ENCODE measurements at places on chromosomes 1 and 21. TPM values are rescaled to one million over a fixed set of nuclear protein-coding genes. Genes with fewer than 3 reads are reported as not detected.

GRCh38 chr1:203328714-203329122 lies 22.2 kb downstream of the FMOD start:
- DNase-seq, result peak; percentile 44

The YRDC gene
- total RNA-seq, result 13.0 TPM

DNA sequence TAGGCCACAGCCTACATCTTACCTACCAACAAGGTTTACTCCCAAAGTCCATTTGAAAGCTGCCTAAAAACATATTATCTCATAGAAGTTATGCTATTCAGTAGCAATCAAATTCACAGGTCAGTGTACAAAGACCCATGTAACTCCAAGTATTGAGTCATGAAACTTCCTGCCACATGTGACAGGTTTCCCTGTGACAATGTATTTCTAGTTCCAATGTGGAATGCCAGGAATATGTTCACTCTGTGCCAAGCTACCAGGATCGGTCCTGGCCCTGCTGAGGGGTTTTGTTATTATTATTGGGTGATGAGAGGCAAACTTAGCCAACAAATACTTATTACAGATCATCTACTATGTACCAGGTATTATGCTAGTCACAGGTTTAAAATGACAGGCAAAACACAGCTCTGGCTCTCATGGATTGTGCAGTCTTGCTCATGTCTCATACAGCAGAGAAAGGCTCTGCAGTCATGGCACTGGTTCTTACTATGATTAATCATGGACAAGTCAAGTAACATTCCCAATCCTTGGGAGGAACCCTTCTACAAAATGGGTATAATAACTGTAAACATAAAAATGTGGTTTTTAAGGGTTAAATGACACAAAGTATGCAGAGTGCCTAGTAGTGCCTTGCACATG lies 22.5 kb downstream of the DPH5 start:
- DNase-seq, result peak; percentile 92

GRCh38 chr1:206035027-206035426 lies 11.3 kb upstream of the CTSE start:
- no peak for DNase-seq

DNA sequence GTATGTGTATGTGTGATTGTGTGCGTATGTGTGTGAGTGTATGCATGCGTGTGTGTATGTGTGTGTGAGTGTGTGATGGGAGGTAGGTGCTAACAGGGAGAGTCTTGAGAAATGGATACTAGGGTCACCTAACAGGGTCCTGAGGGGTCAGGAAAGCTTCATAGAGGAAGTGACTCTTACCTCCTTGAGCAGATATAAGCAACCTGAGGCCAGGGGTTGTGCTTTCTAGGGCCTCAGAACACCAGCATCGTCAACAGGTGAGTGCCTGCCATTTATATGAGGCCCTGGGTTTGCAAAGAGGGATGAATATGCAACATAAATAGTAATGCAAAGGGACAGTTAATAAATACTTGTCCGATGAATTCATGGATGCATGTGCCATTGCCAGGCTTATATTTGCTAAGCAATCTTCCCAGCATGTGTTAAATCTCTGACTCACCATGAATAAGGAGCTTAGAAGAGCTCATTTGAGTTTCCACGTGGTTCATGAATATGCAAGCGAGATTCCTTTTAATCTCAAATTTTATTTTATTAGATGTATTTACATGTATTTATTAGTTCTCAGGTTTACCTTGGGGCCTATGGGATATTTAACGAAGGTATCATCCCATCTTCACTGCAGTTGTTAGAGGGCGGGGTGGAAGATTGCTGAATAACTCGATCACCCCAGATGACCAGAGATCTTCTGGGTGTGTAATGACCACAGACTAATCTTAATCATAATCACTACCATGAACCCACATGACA lies 438.3 kb downstream of the CAMTA1 start:
- no peak for DNase-seq

The TCEANC2 gene
- 2.1 TPM for total RNA-seq

DNA sequence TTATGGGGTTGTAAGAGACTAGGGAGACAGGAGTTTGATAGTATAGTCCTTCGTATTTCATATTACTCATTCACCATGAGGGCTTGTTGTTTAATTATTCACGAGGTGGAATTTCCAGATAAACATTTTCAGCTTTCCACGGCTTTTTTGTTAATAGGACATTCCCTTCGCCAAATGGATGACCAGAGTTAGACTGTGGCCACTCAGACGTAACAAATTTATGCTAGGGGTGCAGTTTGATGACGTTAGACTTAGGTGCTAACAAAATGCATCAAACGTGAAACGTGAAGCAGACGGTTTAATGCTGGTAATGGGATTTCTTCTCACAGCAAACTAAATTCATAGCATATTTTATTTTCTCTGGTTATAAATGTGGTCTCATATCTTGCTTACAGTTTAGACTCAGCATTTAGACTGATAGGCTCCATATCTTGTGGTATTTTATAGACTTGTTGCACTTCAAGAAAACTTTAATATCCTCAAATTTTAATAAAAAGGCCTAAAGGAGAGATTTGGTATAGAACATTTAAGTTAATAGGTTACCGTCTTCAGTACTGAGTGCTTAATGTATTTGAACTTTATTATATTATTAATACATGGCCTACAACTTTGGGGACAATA lies 2.3 kb downstream of the DHX9 start:
- no peak for DNase-seq

GRCh38 chr1:119660253-119661083 lies 12.4 kb upstream of the ZNF697 start:
- no peak for DNase-seq

GRCh38 chr1:33725037-33725436 lies 138.8 kb upstream of the HMGB4 start:
- no peak for DNase-seq

- DNase-seq, result no peak
Measured at GRCh38 chr1:27356619-27357280, 10.0 kb downstream of the MAP3K6 start.

GRCh38 chr1:95282518-95282895 lies 48.5 kb downstream of the RWDD3 start:
- DNase-seq, result no peak

GRCh38 chr21:15495965-15496364 lies 233.8 kb upstream of the USP25 start:
- peak; percentile 24 for DNase-seq

DNA sequence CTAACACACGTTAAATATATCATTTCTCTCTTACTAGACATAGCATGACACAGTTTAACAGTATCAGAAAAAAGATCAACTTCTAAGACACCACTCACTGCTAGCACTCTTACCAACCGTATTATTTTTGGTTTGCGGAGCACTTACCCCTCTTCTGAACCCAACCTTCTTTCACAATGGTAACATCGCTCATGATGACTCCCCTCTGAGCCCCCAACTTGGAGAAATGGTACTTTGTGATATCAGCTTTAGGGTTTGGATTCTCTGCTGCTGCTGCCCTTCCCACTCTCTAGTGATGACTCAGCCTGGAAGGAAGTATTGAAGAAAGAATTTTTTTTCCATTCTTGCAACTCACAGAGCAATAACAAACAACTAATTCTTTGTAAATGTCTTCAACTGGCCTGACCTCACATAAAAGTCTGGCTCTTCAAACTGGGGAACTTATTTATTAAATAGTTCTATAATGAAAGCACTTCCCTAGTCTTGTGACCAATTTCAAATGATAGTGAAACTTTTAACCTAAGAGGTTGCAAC lies 7.0 kb downstream of the AKT3 start:
- peak; percentile 88 for DNase-seq

The CD53 gene
- not detected for total RNA-seq

GRCh38 chr1:221740993-221741702 lies 741 bp downstream of the DUSP10 start:
- DNase-seq, result no peak

The NR1I3 gene
- not detected for total RNA-seq

DNA sequence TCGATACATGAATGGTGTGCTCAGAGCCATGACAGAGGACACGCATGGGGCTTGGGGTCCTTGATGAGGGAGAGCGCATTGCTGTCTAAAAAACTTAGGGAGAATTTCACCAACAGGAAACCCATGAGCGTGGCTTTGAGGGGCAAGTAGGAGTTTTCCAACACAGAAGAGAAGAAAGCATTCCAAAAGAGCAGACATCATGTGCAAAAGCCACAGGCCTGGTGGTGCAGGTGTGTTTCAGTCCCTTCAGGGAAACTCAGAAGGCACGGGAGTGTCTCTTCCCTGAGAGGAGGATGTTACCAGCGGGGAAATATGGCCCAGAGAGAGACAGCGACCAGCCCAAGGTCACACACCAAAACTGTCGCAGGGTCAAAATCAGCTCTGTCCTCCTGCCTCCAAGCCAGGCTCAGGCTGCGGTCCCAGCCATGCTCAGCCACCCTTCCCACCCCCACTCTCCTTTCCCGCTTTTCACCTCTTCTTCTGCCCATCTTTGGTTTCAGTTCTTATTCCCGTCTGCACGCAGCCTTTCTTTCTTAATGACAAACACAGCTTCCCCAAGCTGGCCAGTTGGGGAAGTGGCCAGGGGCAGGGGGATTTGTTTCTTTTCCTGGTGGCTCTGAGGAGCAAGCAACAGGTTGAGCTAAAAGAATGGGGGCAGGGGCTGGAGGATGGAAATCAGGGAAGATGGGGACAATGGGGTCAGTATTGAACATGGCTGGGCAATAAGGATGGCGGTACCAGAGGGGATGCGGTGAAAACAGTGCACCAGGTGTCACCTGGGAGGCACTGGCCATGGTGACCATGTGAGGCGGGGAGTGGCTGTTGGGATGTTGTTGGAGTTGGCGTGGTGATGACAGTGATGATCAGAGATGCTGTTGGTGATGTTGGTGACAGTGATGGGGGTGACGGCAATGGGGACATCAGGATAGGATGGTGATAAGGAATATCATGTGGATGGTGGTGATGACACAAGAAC lies 10.3 kb downstream of the LAPTM5 start:
- no peak for DNase-seq

The KDM5B gene
- 46.1 TPM for total RNA-seq

The TMEM167B gene
- total RNA-seq, result 16.4 TPM

- DNase-seq, result no peak
Measured at GRCh38 chr1:218217040-218217439, 68.1 kb upstream of the RRP15 start.

DNA sequence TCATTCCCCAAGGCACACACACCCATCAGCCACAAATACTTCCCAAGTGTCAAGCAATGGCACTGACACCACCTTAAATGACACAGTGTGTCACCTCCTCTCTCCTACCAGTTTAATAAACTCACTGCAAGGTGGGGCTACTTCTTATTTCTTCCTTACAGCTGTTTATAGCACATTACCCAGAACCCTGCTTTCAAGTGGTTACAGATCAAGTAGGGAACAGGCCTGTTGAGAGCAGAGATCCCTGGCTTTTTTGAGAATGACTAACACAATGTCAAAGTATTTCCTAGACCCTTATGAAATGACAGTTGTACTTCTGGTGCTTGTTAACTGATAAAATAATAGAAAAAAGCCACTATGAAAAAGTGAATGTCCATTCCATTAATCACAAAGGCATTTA lies 19.8 kb downstream of the ZBTB17 start:
- no peak for DNase-seq

The SPATA1 gene
- total RNA-seq, result 0.13 TPM

DNA sequence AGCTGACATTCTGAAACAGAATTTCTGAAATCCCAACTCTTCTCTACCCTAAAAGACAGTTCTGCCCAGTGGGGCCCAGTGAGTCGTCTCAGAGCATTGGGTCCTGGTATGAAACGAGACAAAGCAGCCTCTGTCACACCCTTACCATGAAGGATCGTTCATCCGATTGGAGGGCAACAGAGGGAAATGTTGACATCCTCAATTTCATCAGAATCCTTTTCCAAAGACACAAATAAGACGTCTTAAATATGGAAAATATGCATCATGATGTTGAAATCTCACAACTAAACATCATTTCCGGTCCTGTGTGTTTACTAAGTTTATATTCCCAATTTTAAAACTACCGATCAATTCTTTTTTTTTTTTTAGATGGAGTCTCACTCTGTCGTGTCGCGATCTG lies 112.1 kb upstream of the SLC45A1 start:
- DNase-seq, result no peak

DNA sequence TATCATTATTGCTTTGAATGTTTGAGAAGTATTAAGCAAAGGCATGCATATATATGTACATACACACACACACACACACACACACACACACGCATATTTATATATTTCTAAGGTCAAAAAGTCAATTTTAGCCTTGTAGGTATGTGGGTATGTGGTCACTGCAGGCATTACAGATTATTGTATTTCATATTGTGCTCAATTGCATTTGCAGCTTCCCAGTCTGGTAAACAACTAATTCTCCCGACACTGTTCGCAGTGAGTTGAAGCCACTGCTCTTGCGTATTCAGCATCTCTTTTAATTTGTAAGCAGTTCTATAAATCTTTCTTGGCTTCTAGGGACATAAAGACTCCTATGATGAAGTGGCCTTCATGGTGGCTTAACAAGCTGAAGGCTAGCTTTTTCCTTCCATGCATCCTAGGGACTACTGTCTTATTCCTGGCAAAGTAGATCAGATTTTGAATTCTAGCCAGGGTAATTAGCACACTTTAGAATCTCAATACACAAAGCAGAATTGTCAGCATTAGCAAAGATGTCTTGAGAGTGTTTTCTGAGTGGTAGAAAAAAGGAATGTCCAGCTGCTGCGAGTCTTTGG lies 368.6 kb upstream of the NEGR1 start:
- DNase-seq, result no peak

DNA sequence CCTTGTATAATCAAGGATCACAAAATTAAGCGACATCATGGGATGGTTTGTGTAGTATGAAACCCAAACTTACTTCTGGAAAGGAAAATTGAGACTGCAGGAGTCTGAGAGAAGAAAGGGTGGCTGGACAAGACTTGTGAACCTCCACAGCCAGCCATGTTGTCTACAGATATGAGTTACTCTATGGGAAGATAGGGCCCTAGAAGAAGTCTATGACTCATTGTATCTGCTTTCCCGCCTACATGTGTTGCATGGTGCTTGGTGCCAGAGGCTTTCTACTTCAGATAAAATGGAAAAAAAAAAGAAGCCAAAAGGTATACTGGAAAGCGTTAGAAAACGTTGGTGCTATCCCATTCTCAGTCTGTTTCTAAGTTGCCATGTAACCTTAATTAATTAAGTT lies 18.7 kb upstream of the OR6N2 start:
- no peak for DNase-seq

The CDK18 gene
- 0.39 TPM for total RNA-seq

- no peak for DNase-seq
Measured at GRCh38 chr1:219498666-219499065, 114.2 kb downstream of the ZC3H11B start.

GRCh38 chr1:40232444-40232843 lies 15.3 kb upstream of the TMCO2 start:
- no peak for DNase-seq

DNA sequence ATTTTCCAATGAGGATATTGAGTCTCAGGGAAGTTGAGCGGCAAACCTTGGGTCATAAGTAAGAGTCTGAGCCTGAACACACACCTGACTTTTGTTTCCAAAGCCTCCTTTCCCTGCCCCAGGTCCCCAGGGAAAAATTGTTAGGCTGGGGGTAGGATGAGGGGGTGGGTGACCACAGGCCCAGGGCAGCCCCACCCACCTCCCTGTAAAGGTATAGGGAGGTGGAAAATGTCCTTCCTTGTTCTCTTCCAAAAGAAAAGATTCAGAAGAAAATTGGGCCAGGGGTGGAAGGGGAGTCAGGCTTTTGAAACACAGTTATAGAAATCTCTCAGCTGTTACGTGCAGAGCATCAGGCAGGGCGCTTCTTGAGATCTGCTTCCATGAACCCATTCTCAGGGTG lies 129.7 kb upstream of the NGF start:
- no peak for DNase-seq
